ENCODE measurements at places on chromosomes 3 and 15.

DNA sequence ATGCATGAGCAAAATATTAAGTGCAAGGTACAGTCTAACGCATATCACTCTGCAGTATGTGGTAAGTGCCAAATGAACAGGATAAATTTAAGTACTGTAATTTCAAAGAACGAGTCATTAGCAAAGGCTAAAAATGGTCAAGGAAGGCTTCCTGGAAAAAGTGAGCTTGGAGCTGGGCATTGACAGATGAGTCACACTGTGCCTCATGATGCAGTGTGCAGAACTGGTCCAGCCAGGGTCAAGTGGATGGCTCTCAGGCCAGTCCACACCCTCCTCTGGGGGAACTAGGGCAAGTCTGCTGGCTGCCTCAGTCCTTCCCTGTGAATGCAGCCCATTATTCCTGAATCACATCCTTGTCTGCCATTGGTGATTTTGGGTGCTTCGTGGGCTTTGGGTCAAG is 76.3 kb downstream of the CACNA1D start:
- DNase-seq, result no peak

DNA sequence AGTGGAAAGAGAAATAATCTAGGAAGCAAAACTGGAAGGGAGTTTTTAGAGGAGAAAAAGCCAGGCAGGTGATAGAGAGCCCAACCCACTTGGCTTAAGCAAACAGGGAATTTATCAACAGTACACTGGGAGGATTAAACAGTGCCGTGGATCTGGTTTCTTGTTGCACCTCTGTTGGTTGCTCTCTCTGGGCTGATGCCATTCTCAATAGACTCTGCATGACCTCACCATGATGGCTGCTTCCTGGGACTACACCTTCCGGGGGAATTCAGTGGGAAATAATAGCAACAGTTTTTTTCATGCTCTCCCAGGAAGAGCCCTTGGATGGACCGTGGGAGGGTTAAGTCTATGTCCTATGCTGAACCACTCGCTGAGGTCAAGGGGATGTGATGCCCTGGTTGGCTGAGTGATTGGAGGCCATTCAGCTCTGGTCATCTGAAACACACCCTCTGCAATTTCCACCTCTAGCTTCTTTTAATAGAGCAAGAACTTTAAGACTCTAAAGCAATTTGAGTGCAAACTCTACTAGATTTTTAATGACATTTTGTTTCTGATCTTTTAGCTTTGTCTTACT is 74.2 kb downstream of the EPHB1 start:
- no peak for DNase-seq

DNA sequence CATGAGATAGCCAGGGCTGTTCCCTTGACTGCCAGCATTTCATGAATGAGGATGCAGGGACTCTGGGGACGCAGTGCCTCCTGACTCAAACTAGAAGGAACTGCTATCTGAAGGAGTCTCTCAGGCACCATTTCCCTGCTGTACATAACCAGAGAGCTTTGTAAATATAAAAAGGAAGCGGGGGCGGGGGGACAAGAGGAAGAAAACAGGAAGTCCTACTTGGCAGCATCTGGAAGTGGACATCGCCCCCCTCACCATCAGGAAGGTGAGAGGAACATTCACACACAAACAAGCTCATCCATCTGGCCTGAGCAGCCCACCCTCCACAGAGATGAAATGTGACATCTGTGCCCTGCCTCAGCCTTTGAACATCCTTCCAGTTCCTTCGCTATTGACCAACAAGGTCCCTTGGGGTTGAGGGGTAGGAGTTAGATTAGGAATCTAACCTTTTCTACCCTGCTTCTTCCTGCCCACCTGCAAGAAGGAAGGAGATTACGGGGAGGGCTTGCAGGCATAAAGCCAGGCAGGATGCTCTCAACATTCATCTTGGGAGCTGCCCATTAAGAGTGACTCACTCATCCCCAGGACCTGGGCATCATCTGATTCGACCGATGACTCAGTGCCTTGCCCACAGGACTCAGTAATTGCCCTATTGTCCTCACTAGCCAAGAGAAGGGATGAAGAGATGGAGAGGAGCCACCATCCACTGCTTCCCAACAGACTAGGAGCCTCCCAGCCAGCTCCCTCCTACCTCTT is 31.9 kb downstream of the SH3BP5 start:
- no peak for DNase-seq

GRCh38 chr15:96345560-96346399 is 15.3 kb downstream of the NR2F2 start:
- DNase-seq, result no peak

DNA sequence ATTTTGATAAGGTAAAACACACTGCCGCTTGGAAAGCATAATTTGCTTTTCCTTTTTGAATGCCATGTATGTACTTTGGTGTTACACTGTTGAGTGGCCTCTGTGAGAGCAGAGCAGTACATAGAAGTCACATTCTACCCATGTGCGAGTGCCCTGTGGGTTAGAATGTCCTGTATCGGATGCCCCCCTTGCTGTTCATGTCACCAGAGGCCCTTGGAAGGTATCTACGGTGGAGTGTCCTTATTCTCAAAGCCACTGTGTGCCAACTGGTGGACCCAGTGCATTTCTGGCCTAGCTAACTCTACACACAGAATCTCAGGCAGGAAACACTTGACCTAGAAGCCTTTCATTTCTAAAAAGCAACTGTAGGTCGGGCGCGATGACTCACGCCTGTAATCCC is 137.0 kb downstream of the GHSR start:
- no peak for DNase-seq

DNA sequence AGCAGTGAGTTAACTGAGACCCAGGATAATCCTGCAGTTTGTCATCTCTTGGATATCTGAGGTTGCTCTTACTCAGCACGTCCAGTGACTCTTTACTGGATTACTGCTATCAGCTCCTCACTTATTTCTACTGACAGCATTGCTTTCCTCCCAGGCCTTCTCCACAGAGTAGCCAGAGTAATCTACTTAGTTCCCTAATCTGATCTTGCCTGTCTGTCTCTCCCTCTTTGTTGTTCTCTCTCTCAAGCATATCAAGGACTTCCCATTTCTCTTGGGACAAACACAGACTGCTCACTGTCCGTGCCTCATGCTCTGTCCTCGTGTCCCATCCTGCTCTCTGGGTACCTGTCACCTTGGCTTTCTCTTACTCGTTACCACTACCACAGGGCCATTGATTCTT is 376.2 kb downstream of the FEZF2 start:
- no peak for DNase-seq

DNA sequence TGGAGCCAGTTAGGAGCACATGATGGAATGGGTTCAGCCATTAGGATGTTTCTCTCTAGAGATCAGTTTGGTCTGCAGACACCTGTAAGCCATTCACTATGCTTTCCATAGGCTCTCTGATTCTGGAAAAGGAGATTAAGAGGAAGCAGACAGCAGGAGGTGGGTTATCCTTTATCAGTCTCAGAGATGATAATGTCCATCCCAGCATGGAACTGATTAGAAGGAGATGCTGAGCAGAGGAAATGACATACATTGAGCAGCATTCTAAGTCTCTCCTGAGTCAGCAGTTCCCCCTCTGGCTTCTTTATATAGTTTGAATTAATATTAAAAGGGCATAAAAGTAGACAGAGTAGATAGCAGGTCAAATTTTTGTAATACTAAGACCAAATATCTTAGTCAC is 591.1 kb downstream of the GBE1 start:
- no peak for DNase-seq
